ENCODE measurements at places on chromosomes 16 and 17.
A peak's percentile ranks its signal among the peaks of the same experiment; 100 is the strongest.

GRCh38 chr16:23351360-23351759, 49.3 kb downstream of the SCNN1B start:
- no peak for DNase-seq

GRCh38 chr17:20154286-20155000, 145.3 kb downstream of the SPECC1 start:
- DNase-seq = no peak

DNA sequence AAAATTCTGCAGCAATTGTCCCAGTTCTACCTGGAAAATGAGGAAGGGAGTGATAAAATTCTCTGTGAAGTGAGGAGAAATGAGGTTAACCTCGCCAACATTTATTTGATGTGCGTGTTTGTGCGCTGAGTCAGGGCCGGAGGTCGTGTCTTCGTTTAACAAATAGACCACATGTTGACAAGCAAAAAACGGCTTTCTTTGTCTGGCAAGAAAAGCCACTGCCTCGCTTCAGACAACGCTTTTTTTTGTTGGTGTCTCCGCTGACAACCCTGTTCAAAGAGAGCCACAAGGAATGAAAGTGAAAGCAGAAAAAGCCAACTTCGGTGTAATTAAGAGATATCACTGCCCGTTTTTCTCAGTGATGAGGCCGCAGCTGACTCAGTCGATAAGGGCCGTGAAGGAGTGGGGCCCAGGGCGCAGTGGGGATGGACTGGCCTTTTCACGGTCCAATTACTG, 510.6 kb downstream of the CDH13 start:
- no peak for DNase-seq

- DNase-seq = peak; percentile 8
Observed at GRCh38 chr16:55508941-55509931, at the start of gene LPCAT2. Gene LPCAT2 (plus strand): TSS chr16:55509072. CDS start chr16:55509182, 110 bp downstream.

GRCh38 chr16:70656712-70657263, 10.4 kb downstream of the IL34 start:
- no peak for DNase-seq

GRCh38 chr17:78393575-78393974, 15.1 kb downstream of the PGS1 start:
- no peak for DNase-seq

GRCh38 chr17:80902963-80903611, 88.6 kb upstream of the CHMP6 start:
- no peak for DNase-seq

GRCh38 chr17:79104898-79105600, 30.4 kb downstream of the ENGASE start:
- DNase-seq = no peak

DNA sequence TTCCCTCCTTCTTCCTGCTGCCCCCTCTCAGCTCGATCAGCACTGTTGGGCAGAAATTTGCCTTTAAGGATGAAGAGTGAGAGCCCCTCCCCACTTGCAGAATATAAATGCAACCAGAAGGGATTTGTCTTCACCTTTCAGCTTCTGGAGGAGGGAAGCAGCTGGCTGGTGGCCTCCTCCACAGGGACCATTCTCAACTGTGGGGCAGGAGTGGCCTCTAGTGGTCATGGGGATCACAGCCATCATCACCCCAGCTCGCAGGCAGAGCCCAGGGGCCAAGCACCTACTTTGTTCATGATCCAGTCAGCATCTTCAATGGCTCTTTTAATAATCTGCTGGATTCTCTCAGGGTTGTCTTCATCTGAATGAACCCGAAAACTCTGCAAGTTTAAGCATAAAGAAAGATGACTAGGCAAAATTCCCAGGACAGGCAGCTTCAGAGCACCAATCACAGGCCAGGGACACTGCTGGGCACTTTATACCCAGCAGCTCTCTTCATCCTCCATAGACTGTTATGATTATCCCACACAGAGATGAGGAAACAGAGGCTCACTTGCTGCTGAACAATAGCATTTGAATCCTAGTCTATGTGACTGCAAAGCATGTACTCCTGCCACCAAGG, 13.1 kb downstream of the LYRM9 start:
- peak; percentile 25 for DNase-seq

- no peak for DNase-seq
Observed at GRCh38 chr16:78659668-78660217, 560.3 kb downstream of the WWOX start.

- DNase-seq = no peak
Observed at GRCh38 chr17:41178341-41178740, 320 bp upstream of the KRTAP4-2 start.
